ENCODE measurements at places on chromosomes 7 and 10.
A peak's percentile ranks its signal among the peaks of the same experiment; 100 is the strongest.

- peak; percentile 40 for DNase-seq
These were observed 41.3 kb downstream of the CALD1 start for GRCh38 chr7:134820778-134821177.

GRCh38 chr7:65317372-65317771, 56.3 kb upstream of the ZNF92 start:
- no peak for DNase-seq

- no peak for DNase-seq
These were observed 51.5 kb downstream of the NRCAM start for GRCh38 chr7:108404509-108405420.

- no peak for DNase-seq
These were observed 8.4 kb upstream of the AGR2 start for GRCh38 chr7:16813232-16813616.

GRCh38 chr7:46015107-46015868, 94.2 kb upstream of the IGFBP3 start:
- peak; percentile 58 for DNase-seq

GRCh38 chr7:157457355-157458253, 120.8 kb downstream of the DNAJB6 start:
- no peak for DNase-seq
